ENCODE measurements at places on chromosomes 3 and 15. TPM values are rescaled to one million over a fixed set of nuclear protein-coding genes. Genes with fewer than 3 reads are reported as not detected.

Gene PARP14
- 123 TPM for total RNA-seq

Gene MRPL3
- total RNA-seq: 159 TPM

Gene ACKR4
- total RNA-seq: 0.87 TPM

Gene ARRDC4
- 293 TPM for total RNA-seq

Gene GNAT1
- total RNA-seq: 0.05 TPM

Gene KLHL40
- total RNA-seq: not detected

Gene RPL35A
- total RNA-seq: 791 TPM

Gene RGMA
- total RNA-seq: 0.25 TPM

Gene C3orf80
- not detected for total RNA-seq

Gene GOLGA8R
- 1.6 TPM for total RNA-seq

Gene THAP10
- total RNA-seq: 1.0 TPM

Gene RASL12
- not detected for total RNA-seq

Gene GORASP1
- 31.8 TPM for total RNA-seq

Gene IGF1R
- total RNA-seq: 272 TPM

Gene RTP1
- not detected for total RNA-seq

Gene SEC61A1
- 244 TPM for total RNA-seq

Gene ULK3
- total RNA-seq: 13.4 TPM

Gene THSD4
- 22.6 TPM for total RNA-seq

Gene VIPR1
- 0.69 TPM for total RNA-seq

All from renal cortical epithelial cell (primary cell).